ENCODE measurements at places on chromosomes 4 and X.

GRCh38 chrX:46710927-46711623 lies 47.8 kb downstream of the SLC9A7 start:
- no peak for DNase-seq
- H3K4me1 ChIP-seq, result no peaks in the 10 kb centered on the region
- no peaks in the 10 kb centered on the region for H3K27me3 ChIP-seq
- H3K36me3 ChIP-seq, result no peaks in the 10 kb centered on the region
- H3K27ac ChIP-seq, result no peak overlapping the region

GRCh38 chr4:17500574-17500973 lies 11.3 kb downstream of the QDPR start:
- DNase-seq, result no peak
- no peaks in the 10 kb centered on the region for H3K4me1 ChIP-seq
- no peak overlapping the region for H3K27ac ChIP-seq
- no peaks in the 10 kb centered on the region for H3K27me3 ChIP-seq
- H3K36me3 ChIP-seq, result peaks cover 15% of the 10 kb centered on the region

DNA sequence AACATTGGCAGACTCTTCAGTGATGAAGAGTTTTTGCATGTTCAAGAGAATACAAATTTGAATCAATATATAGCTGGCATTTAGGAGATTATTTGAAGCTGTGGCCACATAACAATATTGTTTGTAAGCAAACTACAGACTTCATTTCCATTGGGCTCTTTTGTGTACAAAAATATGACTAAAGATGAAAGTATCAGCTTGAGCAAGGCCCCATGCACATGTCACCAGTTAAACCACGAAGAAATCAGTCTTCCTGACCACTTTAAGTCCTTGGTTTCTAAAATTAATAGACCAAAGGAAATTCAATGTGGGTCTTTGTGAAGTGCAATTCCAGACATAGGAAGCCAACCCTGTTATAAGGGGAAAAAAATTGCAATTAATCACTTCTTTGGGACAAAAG lies 1664.6 kb upstream of the ADGRL3 start:
- H3K36me3 ChIP-seq, result no peaks in the 10 kb centered on the region
- no peak overlapping the region for H3K4me3 ChIP-seq
- H3K27me3 ChIP-seq, result no peaks in the 10 kb centered on the region
- peaks cover 1% of the 10 kb centered on the region for H3K4me1 ChIP-seq

DNA sequence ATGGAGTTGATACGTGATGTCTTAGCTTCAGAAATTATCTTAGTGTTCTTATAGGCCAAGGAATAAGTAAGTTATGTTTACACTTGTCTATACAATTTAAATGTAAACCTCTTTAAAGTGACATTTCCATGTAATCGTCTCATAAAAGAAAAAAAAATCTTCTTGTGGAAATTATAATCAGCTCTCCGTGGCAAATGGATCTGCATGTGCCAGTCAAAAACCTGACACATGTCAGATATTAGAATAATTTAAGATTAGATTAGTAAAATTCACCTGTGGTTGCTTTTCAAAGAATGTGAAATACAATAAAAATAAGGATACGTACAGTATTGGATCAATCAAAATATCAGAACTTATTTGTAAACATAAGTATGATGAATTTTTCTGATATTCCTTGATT lies 263.9 kb downstream of the ADAMTS3 start:
- peaks cover 2% of the 10 kb centered on the region for H3K4me1 ChIP-seq
- H3K36me3 ChIP-seq, result no peaks in the 10 kb centered on the region
- H3K27ac ChIP-seq, result no peak overlapping the region
- no peak for DNase-seq
- no peaks in the 10 kb centered on the region for H3K27me3 ChIP-seq

DNA sequence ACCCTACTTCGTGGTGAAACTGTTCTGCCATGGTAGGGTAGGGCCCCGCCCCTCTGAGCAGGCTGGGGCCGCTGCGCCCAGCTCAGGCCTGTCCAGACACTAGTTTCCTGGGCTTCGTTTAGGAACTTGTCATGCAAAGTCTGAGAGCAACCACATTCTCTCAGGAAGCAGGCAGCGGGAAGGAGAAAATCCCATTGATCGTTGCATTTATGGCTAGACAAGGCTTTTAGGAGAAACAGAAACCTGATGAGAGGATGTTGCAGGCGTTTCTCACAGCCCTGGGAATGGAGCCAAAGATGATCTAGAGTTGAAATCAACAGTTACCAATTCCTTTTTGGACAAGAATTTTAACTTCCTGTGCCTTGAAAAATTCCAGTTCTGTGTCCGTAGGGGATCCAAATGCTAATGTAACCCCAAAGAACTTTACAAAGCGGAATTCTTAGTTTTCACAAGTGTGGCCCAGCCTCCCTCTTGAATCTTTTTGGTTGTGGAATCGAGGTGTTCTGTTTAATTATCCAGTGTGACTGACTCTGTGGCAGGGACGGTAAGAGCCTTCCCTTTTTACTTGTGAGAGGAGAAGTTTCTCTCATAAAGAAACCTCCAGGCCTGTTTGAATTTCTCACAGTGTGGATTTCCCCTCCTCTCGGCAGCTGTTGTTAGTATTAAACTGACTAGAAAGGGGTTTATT lies 4.5 kb upstream of the CXCL9 start:
- H3K4me3 ChIP-seq, result peak overlapping the region; percentile 45
- no peaks in the 10 kb centered on the region for H3K27me3 ChIP-seq
- H3K27ac ChIP-seq, result no peak overlapping the region

DNA sequence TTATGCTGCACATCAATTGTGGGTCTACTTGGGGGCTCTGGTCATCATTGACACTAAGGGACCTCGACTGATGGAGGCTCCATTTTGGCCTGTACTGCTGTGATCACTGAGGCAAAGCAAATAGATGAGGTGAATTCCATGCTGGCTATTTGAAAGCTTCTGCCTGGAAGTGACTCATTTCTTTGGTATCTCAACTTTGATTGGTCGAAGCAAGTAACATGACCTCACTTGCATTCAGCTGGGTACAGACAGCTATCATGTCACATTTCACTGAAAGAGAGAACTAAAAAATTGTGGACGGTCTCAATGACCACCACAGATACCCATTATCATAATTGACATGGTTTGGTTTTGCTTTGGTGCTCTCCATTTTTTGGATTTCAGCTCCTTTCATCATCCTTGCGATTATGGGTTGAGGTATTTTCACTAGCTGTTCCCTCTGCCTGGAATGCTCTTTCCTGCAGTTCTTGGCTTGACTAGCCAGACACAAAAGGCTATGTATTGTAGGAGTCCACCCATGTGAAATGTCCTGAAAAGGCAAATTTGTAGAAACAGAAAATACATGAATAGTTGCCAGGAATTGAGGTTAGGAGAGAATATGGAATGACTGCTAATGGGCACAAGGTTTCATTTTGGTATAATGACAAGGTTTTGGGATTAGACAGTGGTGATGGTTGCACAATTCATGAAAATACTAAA lies 369.2 kb upstream of the LCORL start:
- H3K27me3 ChIP-seq, result no peaks in the 10 kb centered on the region
- no peak overlapping the region for H3K4me3 ChIP-seq
- H3K4me1 ChIP-seq, result no peaks in the 10 kb centered on the region

- H3K36me3 ChIP-seq, result no peaks in the 10 kb centered on the region
- H3K4me1 ChIP-seq, result no peaks in the 10 kb centered on the region
- no peak overlapping the region for H3K27ac ChIP-seq
- H3K4me3 ChIP-seq, result no peak overlapping the region
Measured at GRCh38 chr4:121989715-121990114, 37.9 kb upstream of the TRPC3 start.

DNA sequence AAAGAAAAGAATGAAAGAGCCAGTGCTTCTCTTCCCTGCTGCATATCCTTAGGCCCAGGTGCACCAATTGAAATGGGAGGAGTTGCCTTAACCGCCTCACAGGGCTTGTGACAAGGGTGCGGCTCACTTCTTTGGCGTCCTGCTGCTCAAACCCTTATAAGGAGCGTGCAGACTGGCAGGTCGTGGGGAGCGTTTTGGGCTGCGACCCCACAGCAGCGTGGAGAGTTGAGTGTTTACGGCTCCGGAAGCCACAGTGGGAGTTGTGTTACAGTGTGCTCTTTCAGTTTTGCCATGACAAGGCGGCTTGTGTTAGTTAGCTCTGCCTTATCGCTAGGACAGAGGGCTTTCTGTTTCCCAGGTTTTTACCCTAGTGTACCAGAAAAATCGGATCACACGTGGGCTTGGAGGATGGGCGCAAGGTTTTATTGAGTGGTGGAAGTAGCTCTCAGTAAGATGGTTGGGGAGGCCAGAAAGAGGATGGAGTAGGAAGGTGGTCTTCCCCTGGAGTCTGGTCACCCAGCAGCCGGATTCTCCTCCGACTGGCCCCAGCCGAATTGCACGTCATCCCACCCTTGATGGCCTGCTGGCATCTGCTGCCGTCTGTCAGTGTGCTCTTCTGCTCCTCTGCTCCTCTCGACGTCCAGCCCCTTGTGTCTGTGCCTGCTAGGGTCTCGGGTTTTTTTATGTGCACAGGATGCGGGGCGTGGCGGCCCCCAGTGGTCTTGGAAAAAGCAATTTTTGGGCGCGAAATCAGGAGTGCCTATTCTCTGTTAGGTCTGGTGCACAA lies 718.9 kb downstream of the ARAP2 start:
- no peaks in the 10 kb centered on the region for H3K36me3 ChIP-seq
- H3K4me1 ChIP-seq, result no peaks in the 10 kb centered on the region
- no peaks in the 10 kb centered on the region for H3K27me3 ChIP-seq
- H3K27ac ChIP-seq, result no peak overlapping the region

DNA sequence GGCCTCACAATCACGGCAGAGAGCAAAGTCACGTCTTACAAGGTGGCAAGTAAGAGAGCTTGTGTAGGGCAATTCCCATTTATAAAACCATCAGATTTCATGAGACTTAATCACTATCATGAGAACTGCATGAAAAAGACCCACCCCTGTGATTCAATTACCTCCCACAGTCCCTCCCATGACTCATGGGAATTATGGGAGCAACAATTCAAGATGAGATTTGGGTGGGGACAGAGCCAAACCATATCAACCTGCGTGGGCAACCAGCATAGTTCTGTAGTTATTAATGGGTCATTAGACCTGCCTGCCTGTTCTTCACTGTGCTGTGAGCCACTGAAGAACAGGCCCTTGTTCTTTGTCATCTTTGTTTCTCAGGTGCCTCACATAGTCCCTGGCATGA lies 593.7 kb upstream of the BOD1L1 start:
- no peaks in the 10 kb centered on the region for H3K36me3 ChIP-seq
- H3K27ac ChIP-seq, result no peak overlapping the region
- no peak for DNase-seq
- H3K4me1 ChIP-seq, result no peaks in the 10 kb centered on the region
- H3K4me3 ChIP-seq, result no peak overlapping the region

GRCh38 chrX:26909728-26910127 lies 553.4 kb downstream of the PPP4R3C start:
- no peaks in the 10 kb centered on the region for H3K4me1 ChIP-seq
- no peak overlapping the region for H3K4me3 ChIP-seq
- no peak overlapping the region for H3K27ac ChIP-seq
- no peaks in the 10 kb centered on the region for H3K27me3 ChIP-seq
- DNase-seq, result no peak
- no peaks in the 10 kb centered on the region for H3K36me3 ChIP-seq

DNA sequence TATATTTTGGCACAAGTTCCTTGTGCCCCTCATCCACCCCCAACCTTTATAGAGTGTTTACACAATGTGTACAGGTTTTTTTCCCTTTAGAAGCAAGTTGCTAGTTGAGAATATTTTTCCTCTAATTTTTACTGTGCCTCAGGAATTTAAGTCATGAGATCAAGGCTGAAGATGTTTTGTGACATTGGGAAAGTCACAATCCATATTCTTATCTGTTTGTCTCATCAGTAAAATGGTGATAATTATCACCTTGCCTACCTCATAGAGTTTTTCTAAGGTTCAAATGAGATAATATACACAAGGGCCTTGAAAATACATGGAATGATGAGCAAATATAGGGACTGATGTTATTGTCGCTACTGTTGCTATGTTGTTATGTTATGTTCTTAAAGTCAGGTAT lies 109.6 kb upstream of the DIAPH2 start:
- H3K4me1 ChIP-seq, result no peaks in the 10 kb centered on the region
- no peaks in the 10 kb centered on the region for H3K27me3 ChIP-seq
- DNase-seq, result no peak
- no peaks in the 10 kb centered on the region for H3K36me3 ChIP-seq
- no peak overlapping the region for H3K4me3 ChIP-seq

- H3K36me3 ChIP-seq, result no peaks in the 10 kb centered on the region
- H3K4me3 ChIP-seq, result peak overlapping the region; percentile 77
- peaks cover 49% of the 10 kb centered on the region for H3K27me3 ChIP-seq
Measured at GRCh38 chr4:184097241-184097605, 120.5 kb downstream of the ENPP6 start.

GRCh38 chrX:39157796-39158195 lies 356.5 kb downstream of the MID1IP1 start:
- no peak overlapping the region for H3K27ac ChIP-seq
- H3K4me1 ChIP-seq, result no peaks in the 10 kb centered on the region
- DNase-seq, result peak; percentile 27
- H3K4me3 ChIP-seq, result no peak overlapping the region
- no peaks in the 10 kb centered on the region for H3K36me3 ChIP-seq

DNA sequence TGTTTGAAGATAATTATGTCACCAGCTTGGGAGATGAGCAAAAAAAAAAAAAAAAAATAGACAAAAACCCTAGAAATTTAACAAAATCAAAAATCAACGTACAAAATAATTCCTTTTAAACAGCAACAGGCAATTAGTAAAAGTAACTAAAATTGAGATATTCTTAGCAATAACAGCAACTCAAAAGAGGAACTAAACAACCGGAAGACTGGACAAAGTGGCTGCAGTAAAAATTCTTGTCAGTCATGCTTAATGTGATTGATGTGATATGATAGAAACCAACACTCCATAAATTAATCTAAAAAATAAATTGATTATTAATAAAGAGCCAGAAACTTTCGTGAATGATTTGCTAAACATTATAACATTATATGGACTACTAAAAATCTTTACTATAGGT lies 1534.6 kb upstream of the AGA start:
- H3K27ac ChIP-seq, result no peak overlapping the region
- DNase-seq, result no peak
- no peaks in the 10 kb centered on the region for H3K27me3 ChIP-seq
- H3K36me3 ChIP-seq, result no peaks in the 10 kb centered on the region
- H3K4me3 ChIP-seq, result no peak overlapping the region
- no peaks in the 10 kb centered on the region for H3K4me1 ChIP-seq

- H3K36me3 ChIP-seq, result no peaks in the 10 kb centered on the region
- H3K27ac ChIP-seq, result no peak overlapping the region
- peaks cover 36% of the 10 kb centered on the region for H3K27me3 ChIP-seq
- no peaks in the 10 kb centered on the region for H3K4me1 ChIP-seq
Measured at GRCh38 chrX:118963159-118963558, 11.3 kb upstream of the LONRF3 start.

- no peak overlapping the region for H3K27ac ChIP-seq
- peak; percentile 10 for DNase-seq
- no peak overlapping the region for H3K4me3 ChIP-seq
Measured at GRCh38 chr4:109945056-109945455, 32.4 kb downstream of the EGF start.

GRCh38 chrX:22300130-22300529 lies 27.4 kb downstream of the CBLL2 start:
- no peak overlapping the region for H3K4me3 ChIP-seq
- DNase-seq, result peak; percentile 70
- no peaks in the 10 kb centered on the region for H3K36me3 ChIP-seq
- no peaks in the 10 kb centered on the region for H3K27me3 ChIP-seq
- H3K4me1 ChIP-seq, result no peaks in the 10 kb centered on the region
- no peak overlapping the region for H3K27ac ChIP-seq

Data from mesenchymal stem cell (in vitro differentiated cells and primary cell).